ENCODE measurements at places on chromosomes 6 and 20.

- DNase-seq = no peak
Measured at GRCh38 chr20:48754292-48754691, 73.5 kb downstream of the PREX1 start.

GRCh38 chr6:26392932-26393636 is 9.0 kb upstream of the BTN3A1 start:
- no peak for DNase-seq

GRCh38 chr6:163771180-163771579 is 356.7 kb downstream of the QKI start:
- no peak for DNase-seq

DNA sequence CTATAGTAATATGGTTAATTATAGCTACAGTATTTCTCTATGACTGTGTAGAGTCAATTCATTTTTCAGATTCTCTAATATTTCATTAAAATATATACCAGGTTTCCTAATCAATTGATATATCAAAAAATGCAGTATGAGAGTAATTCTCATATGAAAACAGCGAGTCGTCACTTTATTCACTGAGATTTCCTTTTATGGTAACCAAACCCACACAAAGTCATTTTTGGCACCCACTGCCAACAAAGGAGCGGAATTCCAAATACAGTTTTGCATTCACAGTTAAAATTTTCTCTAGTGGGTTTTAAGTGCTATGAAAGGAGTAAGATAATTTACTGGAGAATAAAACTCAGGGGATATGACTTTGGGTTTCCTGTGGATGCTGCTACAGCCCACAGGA is 163.8 kb downstream of the HIVEP2 start:
- no peak for DNase-seq

DNA sequence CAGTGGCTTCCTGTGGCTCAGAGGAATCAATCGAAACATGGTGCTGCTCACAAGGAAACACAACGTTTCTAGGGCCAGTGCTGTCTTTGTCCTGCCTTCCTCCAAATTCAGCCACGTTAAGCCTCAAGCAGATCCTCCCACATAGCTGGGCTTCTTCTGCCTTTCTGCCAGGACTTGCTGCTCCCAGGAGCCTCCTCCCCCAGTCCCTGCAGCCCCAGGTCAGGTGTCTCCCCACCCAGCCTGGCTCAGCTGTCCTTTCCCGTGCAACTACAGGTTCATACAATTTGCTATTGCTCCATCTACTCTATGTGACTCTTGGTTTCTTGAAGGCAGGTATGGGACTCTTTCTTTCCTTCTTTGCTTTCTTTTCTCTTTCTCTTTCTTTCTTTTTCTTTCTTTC is 215.3 kb upstream of the RNF24 start:
- DNase-seq = no peak

GRCh38 chr6:37614491-37614890 is 83.2 kb downstream of the MDGA1 start:
- DNase-seq = no peak

DNA sequence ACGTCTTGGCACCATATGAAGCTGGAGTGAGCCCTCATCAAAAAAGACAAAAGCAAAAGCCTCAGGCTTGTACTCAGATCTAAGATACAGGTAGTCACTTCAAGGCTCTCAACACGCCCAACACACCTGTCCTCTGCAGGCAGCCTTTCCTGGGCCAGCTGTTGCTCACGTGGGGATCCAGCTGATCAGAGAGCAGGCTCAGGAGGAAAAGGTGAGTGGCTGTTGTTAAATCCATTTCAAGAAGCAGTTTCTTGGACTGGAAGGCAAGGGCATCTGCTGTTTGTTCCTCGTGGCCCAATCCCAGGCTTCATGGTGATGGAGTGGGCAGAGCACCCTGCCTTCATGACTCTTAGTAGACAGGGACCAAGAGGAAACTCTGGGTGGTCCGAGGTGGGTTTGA is 39.6 kb downstream of the ELMO2 start:
- DNase-seq = no peak

DNA sequence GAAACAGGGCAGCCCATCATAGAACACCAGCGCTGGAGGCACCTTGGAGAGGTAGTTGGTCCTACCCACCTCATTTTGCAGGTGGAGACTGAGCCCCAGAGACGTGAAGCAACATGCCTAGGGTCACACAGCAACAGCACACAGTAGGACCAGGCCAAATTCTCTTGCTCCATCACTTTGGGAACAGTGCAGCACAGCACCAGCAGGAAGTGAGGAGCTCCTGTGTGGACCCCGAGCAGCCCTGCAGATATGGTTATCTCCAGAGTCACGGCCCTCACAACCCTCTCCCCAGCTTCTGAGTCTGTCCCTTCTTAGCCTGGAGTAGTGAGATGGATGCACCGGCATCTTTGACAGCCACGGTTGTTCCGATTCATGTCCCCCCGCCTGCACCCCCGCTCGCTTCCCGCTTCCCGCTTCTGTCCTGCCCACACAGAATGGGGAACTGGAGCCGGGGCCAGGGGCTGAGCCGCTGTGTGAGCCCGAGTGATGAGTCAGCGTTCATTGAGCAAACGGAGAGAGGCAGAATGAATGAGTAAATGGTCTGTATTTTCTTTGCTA is 72.6 kb upstream of the DUSP22 start:
- peak; percentile 69 for DNase-seq

GRCh38 chr6:138129190-138129589 is 22.0 kb upstream of the PERP start:
- DNase-seq = no peak

DNA sequence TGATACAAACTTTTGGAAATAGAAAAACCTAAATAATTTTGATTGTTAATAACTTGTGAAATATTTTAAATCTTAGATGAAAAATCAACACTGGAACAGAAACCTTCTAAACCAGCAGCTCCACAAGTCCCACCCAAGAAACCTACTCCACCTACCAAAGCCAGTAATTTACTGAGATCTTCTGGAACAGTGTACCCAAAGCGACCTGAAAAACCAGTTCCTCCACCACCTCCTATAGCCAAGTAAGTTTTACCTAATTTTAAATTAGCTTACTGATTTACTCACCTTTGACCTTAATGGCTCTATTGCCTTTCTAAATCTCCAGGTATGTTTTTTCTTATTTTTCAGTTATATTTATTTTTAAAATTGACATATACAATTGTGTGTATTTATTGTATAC is 102.6 kb upstream of the ADGRF4 start:
- DNase-seq = no peak

GRCh38 chr20:21342656-21343345 is 39.7 kb downstream of the XRN2 start:
- DNase-seq = no peak

GRCh38 chr20:14829906-14830305 is 492.5 kb upstream of the FLRT3 start:
- DNase-seq = peak; percentile 73

GRCh38 chr6:87407561-87407900 is 241 bp upstream of the CFAP206 start:
- no peak for DNase-seq

DNA sequence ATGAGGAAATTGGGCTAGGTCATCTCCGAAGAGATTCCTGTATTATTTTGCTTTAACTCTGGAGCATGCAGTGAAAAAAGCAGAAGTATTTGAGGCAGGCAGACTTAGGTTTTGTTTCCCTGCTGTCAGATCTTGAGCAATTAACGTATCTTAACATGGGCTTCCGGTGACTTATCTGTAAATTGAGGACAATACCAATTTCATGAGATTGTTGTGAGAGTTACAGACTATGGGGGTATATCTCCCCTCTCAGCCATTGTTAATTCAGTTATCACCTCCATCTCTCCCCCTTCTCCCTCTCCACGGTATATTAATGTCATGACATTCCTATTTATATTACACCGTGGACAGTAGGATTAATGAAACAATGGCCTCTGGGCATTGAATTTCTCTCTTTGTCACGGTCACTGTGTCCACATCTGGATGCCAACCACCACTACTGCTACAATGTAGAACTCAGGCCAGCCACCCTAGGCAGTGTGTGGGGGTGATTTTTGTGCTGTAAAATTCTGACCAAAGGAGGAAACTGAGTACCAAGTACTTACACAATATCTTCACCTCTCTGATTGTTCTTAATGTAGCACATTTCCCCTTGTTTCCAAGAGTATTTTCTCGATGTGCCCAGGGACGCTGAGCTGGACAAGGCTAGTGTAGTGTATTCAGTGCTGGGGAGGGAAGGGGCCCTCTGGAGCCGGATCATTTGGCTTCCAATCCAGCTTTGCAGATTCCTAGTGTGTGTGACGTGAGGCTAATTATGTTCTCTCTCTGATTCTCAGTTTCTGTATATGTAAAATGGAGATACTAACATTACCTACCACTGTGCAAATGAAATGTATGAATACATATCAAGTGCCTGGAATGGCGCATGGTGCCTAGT is 77.2 kb downstream of the GCNT2 start:
- no peak for DNase-seq

DNA sequence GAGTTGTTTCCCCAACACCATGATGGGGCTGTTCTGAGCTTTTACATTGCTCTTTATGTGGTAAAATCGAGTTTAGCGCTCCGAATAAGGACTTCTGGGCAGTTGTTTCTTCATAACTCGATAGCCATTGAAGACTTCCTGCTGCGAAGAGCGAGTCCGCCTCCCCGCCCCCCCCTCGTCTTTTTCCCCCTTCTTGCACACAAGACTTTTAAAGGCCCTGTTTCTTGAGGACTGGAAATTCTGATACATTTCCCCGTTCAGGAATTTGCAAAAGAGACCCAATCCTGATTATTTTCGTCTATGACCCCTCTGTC is 1.5 kb upstream of the CITED2 start:
- DNase-seq = no peak

GRCh38 chr6:41332842-41333736 is 2.3 kb upstream of the NCR2 start:
- no peak for DNase-seq

GRCh38 chr20:2429051-2429450 is 41.5 kb downstream of the SNRPB start:
- DNase-seq = no peak

- no peak for DNase-seq
Measured at GRCh38 chr6:99306341-99306740, 43.1 kb downstream of the FAXC start.

- peak; percentile 35 for DNase-seq
Measured at GRCh38 chr6:81759782-81760181, 7.3 kb upstream of the TENT5A start.

GRCh38 chr20:33076662-33077372 is 2.6 kb upstream of the BPIFB4 start:
- DNase-seq = no peak

DNA sequence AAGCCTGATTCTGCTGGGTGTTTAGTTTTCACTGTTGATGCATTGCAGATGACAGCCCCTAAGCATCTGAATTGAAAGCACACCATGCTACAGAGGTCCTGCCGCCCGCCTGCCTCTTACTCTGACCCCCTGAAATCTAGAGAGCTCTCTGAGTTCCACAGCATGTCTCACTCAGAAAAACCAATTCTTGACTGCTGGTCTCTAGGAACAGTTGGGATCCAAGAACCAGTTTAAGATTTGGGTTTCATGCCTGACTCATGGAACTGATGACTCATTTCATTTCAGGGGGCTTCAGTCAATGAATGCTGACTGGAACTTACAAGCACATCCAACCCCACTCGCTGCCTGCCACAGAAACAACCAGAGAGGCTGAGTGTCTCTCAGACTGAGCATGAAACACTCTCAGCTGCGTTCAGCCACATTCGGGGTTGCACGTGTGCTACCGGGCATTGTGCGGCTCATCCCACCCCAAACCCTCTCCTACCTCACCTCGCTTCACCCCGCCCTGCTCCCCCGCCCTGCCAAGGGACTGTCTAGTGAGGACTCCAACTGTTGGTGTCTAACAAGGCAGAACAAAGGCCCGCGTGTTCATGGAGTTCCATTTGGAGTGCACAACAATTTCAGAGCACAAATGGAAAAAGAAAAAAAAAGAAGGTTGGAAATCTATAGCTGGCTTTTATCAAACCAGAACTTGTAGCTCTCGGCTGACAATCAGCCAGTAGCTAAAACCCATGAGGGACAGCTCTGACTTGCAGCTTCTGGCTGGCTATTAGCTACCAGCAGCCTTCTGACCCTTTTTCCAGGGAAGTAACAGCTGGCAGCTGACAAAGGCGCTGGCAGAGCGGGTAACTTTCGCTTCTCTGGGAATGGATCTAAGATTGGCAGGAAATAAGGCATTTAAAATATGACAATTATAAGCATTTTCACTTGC is 20.0 kb upstream of the TRAF3IP2 start:
- DNase-seq = no peak

GRCh38 chr20:37920270-37920669 is 17.3 kb downstream of the VSTM2L start:
- peak; percentile 66 for DNase-seq

DNA sequence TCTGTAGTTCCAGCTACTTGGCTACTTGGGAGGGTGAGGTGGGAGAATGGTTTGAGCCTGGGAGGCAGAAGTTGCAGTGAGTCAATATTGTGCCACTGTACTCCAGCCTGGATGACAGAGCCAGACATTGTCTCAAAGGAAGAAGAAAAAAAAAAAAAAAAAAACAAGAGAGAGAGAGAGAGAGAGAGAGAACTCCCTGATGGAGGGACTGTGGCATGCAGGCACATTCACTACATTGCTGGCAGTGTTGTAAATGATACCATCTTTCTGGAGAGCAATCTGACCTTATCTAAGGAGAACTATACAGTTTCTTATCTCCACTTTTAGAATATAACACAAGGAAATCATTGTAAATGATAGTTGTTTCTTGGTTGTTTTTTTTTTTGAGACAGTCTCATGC is 85.1 kb downstream of the MDN1 start:
- no peak for DNase-seq

GRCh38 chr6:73231986-73232391 is 6.7 kb upstream of the KHDC1L start:
- DNase-seq = peak; percentile 18

DNA sequence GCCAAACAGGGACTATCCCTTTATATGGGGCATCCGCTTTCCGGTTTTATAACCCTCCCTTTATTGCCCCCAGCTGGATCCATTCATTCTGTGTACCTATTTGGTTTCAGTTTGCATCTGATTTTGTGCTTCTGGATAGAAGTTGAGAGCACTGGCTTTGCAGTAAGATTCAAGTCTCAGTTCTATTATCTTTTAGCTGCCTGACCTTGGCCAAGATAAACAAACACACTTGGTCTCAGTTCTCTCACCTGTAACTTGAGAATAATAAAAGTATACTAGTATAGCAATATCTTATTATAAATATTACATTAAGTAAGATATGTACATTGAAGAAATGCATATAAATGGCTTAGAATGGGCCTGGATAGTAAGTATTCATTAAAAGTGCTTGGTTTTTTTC is 182.4 kb upstream of the TSHZ2 start:
- no peak for DNase-seq

DNA sequence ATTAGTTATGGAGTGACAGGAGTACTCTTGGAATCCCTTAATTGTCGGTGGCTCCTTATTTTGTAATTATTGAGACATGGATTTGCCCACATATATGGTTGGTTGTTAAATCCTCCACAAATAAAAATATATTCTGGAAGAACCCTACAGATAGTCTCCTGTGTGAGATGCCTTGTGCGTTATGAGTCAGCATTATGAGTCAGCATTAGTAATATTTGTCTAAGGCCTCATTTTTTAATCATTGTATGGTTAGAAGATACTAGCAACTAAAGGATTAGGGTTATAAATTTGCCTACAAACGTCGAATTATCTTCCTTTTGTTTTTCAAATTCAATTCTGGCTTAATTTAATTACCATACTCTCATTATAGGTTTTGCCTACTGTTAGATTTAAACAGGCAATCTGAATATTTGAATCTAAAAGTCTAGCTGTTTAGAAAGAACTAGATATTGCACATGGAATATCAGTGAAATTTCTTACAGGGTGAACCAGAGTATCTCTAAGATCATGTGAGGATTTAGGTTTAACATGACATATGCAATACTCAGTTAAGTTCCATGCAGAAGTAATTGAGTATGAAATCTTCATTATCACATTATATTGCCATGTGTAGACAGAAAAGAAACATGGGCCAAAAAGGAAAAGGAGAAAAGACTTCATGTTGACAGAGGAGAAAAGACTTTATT is 5.9 kb downstream of the C6orf58 start:
- DNase-seq = no peak
